NCI-H2171 (cell line): ENCODE measurements at places on chromosomes 11 and 22.

GRCh38 chr11:20458905-20459632 is 71.6 kb downstream of the PRMT3 start:
- DNase-seq = no peak

DNA sequence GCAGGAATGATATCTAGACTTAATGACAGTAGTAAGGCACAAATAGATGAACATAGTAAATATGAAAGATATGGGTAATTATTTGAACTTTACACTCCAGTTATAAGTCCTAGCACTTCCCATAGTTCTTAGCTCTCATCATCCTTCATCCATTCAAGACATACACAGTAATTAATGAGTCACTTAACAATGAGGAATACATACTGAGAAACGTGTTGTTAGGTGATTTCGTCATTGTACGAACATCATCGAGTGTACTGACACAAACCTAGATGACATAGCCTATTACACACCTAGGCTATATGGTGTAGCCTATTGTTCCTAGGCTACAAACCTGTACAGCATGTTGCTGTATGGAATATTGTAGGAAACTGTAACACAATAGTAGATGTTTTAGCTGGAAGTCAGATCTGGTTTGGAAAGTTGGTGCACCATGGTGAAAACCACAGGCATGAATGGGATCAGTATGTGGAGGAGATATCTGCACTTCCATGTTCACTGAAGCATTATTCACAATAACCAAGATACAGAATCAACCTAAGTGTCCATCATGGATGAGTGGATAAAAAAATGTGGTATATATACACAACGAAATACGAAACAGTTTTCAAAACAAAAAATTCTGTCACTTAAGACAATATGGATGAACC is 229.9 kb upstream of the PITPNB start:
- no peak for DNase-seq

DNA sequence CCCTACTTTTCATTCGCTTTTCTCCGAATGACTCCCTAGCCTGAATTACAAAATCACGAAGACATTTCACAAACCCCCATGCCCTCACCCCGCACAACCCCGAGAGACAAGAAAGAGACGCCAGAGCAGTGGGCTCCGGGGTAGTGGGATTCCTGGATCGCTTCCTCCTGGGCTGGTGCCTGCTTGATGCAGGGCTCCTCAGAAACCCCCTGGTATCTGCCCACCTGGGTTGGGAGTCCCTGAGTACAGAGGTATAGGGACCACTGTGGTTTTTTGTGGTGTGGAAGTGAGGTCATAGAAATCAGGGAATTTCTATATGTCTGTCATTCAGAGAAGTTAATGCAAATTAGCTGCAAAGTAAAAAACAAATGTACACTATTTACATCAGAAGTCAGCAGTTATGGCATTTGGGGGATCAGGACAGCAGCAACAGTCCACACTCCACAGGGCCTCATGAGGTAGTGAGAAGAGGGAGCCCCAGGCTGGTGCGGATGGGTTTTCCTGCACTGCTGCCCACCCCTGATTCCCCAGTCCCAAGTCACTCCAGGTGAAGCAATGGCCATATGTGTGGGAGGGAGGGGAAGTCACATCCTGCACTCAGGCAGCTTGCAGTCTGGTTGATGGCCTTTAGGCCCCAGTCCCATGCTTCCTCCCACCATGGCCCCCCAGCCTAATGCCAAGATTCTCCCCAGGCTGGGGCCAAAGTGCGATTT is 39.6 kb downstream of the BUD13 start:
- no peak for DNase-seq

DNA sequence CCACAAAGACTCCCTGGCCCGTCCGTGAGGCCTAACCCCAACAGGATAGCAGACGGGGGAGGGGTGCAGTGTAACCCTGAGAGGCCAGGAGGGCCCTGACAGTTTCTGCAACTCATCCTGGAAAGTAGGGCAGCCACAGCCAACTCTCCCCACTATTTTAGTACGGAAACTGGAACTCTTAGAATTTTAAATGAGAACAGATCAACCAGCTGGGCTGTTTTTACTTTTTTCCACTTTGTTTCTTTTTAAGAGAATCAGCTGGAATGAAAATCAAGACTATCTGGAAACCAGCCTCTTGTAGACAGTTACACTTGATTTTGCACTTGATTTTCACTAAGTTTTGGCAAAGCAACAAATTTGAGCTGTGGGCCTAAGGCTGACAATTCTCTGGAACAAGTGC is 42.7 kb upstream of the NRIP3 start:
- no peak for DNase-seq

DNA sequence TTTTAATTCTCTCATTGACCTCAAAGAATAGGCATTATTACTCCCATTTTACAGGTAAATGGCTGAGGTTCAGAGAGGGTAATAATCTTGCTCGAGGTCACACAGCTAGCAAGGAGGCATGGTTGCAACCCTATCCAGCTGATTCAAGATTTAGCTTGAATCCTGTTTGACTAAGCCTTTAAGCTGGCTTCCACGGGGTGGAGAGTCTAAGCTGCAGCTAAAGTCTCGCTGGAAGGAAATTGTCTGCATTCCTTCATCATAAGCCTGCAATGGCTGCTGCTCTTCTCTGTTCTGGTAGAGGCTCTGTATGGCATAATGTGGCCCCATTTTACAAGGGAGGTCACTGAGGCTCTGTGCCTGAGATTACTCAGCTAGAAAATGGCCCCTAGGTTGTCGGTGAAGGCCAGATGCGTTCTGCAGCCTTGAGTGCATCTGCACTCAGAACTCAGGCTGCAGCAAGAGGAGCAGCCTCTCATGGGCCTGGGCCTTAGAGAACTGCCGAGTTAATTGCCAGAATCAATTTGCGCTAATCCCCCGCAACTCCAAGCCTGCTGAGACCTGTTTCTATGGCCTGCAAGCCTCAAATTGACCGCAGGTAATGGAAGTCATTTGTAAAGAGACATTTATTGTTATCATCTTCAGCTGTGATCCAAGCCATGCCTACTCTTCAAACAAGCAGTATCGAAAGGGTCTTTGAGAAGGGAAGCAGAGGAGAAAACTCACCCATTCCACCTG is 44.1 kb upstream of the SEZ6L start:
- no peak for DNase-seq

- no peak for DNase-seq
Measured at GRCh38 chr22:20576445-20576816, 69.0 kb downstream of the MED15 start.

DNA sequence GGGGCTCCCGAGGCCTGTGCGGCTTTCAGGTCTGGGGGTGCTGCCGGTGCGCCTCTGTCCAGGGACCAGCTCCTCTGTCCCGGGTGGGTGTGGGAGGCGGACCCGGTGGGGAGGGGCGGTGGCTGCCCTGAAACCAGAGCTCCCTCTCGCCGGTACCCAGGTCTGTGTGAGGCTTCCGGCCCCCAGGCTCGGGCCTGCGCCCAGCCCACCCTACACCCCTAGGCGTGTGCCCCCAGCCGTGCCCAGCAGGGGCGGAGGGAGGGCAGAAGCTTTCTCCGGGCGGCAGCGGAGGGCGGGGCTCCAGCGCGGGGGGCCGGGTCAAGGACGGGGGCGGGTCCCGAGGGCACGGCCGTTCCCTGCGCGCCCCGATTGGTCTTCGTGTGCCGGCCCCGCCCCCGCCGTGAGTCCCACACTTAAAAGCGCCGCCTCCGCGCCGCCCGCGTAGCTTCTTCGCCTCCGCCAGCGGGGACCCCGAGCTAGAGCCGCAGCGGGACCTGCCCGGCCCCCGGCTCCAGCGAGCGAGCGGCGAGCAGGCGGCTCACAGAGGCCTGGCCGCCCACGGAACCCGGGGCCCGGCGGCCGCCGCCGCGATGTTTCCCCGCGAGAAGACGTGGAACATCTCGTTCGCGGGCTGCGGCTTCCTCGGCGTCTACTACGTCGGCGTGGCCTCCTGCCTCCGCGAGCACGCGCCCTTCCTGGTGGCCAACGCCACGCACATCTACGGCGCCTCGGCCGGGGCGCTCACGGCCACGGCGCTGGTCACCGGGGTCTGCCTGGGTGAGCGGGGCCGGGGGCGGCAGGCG is 616 bp downstream of the PNPLA2 start:
- peak; percentile 77 for DNase-seq

DNA sequence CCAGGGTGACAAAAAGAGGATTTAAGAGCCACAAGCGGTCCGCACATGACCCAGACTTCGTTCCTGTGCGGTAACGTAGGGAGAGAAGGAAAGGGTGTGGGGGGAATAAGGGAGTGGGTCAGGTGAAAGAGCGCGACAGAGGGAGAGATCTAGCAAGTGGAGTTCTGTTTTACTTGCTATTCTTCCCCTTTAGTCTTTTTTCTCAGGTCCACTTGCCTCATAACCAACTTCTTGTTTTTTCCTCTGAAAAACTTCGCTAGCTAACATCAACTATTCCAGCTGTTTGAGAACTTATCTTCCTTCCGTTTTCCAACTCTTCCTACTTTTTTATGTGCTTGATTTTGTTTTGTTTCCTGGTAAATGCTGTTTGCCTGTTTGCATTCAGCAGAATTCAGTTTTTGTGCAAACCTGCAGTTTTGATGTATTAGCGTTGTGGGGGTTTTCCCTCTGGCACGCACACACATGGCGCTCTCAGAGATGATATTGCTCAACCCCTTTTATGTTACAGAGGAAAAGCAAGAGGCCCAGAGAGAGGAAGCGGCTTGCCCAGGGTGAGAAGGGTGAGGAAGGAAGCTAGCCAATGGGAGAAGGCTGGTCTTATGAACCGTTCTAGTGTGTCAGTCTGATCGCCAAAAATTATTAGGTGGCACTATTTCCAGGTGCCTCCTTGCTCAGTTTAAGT is 592 bp upstream of the CTSC start:
- no peak for DNase-seq

- no peak for DNase-seq
Measured at GRCh38 chr11:115691030-115691429, 186.8 kb upstream of the CADM1 start.

DNA sequence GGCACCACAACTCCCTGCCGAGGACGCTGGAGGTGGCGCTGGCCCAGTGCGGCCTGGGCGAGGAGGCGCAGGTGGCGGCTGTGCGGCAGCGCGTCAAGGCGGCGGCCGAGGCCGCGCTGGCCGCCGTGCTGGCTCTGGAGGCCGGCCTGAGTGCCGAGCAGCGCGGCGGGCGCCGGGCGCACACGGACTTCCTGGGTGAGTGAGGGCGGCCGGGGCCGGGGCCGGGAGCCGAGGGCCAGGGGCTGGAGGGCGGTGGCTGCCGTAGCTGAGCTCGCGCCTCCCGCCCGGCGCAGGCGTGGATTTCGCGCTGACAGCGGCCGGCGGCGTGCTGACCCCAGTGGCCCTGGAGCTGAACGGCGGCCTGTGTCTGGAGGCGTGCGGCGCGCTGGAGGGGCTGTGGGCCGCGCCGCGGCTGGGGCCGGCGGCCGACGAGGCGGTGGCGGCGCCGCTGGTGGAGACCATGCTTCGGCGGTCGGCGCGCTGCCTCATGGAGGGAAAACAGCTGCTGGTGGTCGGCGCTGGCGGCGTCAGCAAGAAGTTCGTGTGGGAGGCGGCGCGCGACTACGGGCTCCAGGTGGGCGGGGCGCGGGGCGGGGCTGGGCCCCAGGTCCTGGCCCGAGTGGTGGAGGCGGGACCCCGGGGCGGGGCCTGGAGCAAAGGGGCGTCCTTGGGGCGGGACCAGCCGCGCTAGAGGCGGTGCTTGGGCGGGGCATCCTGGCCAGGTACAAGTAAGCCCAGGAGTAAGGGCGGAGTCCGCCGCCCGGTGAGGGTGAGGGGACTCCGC is 5.4 kb downstream of the CARNS1 start:
- DNase-seq = peak; percentile 94

DNA sequence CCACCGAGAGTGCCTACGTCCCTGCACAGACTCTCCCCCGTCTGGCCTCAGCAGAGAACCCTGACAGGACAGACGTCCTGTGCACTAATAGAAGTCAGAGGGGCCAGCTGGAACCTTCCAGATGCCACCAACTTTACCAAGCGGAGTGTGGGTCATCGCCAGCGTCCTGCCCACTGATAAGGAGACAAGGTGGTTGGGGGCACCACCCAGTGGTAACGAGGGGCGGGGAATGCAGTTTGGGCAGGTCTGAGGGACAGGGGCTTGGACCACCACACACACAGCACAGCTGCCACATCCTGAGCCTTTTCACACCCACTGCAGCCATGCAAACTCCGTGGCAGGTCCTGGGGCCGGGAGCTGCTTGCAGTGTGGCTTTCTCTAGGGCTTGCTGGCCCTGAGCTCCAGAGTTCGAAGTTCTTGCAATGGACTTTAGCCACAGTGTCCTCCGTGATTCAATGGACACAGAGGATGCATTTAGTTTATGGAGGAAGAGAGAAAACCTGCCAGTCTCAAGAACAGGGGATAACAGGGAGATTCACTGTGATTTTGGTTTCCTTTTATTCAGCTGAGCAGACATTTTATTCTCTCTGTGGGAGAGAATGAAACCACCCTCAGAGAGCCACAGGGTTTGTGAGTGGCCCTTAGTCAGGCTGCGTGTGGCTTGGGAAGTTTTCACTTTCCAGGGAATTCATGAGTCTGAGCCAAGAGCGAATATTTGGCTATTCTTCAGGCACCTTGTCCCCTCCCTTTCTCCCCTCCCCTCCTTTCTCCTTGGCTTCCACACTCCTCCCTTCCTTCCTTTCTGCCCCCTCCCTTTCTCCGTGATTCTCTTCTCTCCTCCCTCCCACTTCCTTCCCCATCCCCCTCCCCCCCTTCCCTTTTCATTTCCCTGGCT is 13.1 kb downstream of the MRGPRG start:
- DNase-seq = no peak

- DNase-seq = no peak
Measured at GRCh38 chr11:117931331-117931950, 2.2 kb upstream of the TMPRSS13 start.

- DNase-seq = no peak
Measured at GRCh38 chr11:99979042-99979441, 708.0 kb upstream of the ARHGAP42 start.

DNA sequence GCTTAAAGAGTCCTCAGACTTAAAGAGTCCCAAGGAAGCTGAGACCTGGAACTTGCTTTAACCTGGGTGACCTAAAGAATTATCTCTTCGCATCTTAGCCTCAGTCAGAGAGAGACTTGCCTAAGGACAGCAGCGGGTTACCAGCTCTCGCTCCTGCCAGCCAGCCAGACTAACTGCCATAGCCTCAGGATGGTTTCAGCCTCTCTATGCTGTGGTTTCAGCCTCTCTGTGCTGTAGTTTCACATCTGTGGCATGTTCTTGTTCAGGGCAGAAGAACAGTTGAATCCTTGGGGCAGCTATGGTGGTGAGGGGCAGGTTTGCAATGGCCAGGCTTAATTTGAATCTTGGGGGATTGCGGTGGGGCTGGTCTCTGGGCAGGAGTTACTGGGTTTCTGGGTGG is 2.3 kb downstream of the FRMD8 start:
- no peak for DNase-seq
